ENCODE measurements at places on chromosomes 7 and 10.

GRCh38 chr7:157150882-157151281 is 12.2 kb downstream of the UBE3C start:
- DNase-seq, result no peak

- DNase-seq, result no peak
Measured at GRCh38 chr7:15178065-15178464, 275.5 kb upstream of the DGKB start.

DNA sequence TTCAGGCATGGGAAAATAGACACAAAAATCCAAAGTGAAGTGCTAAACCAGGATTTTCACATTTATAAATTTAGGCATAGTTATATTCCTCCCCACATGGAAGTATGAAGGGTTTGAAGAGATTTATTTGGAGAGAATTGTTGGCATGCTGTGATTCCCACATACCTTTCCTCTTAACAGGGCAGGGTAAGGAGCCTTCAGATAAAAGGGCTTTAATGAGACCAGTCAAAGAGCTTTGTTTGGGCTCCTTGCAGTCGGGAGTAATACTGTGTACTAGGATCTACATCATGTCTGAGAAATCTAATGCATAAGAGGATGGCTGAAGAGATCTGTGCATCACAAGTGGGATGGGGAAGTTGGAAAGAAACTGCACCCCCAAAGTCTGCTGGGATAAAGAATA is 140.8 kb upstream of the PTN start:
- DNase-seq, result no peak

DNA sequence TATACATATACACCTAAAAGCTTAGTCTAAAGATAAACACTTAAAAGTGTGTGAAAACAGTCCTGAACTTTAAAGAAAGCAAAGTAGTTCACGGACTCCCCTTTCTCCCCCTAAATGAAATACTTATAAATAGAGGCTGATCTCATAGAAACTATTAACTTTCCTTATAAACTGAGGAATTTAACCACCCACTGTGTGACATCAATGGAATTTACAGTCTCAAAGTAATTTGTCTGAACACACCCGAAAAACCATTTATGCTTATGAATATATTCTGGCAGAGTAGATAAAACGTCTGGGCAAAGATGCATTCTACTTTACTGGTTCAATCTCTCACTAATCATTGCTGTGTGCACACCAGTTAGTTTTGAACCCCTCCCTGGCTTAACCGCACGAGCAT is 181.8 kb upstream of the DGKB start:
- no peak for DNase-seq

DNA sequence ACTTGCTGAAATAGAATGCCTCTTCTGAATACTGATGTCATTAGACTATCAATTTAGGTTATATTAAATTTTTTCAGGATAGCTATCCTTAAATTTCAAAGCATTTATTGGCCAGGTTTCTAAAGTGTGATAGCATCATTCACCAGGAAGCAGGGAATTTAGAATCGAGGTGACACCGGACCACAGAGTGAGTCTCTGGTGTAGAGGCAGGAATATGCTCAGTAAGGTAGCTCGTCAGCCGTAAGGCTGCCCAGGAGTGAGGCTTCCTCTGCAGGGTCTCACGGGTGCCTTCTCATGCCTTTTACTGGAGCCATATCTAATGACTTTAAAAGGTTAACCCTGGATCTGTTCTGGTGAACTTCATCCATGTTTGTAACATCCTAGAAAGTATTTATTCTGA is 170.8 kb upstream of the KLF14 start:
- DNase-seq, result no peak

- DNase-seq, result peak; percentile 5
Measured at GRCh38 chr10:24723788-24724380, at the start of gene ARHGAP21. Gene ARHGAP21, minus strand, starts transcription at chr10:24723887. Its CDS starts 1,988 bp downstream, at chr10:24721899.

- no peak for DNase-seq
Measured at GRCh38 chr7:146479040-146479439, 362.4 kb downstream of the CNTNAP2 start.

DNA sequence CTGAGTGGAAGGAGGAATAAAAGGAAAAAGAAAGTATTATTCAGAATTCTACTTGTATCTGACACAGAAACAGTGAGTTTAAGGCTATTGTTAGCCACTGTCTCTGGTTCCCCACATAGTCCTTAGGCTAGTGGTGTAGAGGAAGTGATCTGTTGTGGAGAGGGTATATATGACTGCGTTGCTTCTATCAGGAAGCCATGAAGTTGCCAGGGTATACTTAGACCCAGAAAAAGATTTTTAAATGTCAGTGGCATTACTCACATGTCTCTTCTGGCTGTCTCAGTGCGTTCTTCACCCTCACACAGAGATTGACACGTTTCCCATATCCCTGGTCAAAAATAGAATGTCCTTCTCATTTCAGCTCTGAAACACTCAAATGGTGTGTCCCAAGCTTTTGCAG is 72.7 kb downstream of the SEM1 start:
- DNase-seq, result no peak

- no peak for DNase-seq
Measured at GRCh38 chr10:78358982-78359381, 325.3 kb downstream of the RPS24 start.

- no peak for DNase-seq
Measured at GRCh38 chr10:86368987-86369386, 2.4 kb upstream of the GRID1 start.

DNA sequence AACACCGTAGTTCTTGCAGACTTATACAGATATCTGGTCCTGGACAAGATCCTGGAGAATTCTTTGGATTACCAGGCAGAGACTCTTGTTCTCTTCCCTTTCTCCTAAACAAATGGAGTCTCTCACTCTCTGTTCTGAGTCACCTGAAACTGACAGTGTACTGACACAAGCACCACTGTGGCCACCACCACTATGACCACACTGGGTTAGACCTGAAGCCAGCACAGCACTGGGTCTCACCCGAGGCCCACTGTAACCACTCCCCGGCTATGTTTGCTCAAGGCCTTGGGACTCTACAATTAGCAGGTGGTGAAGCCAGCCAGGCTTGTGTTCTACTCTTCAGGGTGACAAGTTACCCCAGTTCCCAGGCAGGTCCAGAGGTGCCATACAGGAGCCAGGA is 22.8 kb downstream of the SLC39A12 start:
- no peak for DNase-seq

DNA sequence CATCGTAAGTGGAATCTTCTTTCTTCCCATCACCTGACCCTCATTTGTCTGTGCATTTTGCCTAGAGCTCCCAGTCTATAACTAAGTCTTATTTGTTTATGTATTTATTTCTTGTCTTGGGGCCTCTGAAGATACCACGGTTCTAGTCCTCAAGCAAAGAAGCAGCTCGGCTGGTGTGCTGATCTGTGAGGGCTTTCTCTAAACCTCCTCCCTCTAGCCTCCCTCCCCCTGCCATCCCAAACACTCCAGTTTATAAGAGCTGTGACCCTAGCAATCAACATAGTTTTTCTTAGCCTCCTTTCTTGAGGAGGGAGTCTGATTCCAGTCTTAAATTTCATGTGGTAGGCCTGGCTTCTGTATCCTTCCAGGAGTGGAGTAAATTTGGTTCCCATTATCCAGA is 15.7 kb upstream of the NDUFA5 start:
- no peak for DNase-seq

GRCh38 chr7:98085674-98086073 is 21.0 kb upstream of the LMTK2 start:
- no peak for DNase-seq

GRCh38 chr10:26502986-26503385 is 64.8 kb downstream of the APBB1IP start:
- no peak for DNase-seq

- no peak for DNase-seq
Measured at GRCh38 chr7:90720984-90721760, 125.1 kb downstream of the CDK14 start.

DNA sequence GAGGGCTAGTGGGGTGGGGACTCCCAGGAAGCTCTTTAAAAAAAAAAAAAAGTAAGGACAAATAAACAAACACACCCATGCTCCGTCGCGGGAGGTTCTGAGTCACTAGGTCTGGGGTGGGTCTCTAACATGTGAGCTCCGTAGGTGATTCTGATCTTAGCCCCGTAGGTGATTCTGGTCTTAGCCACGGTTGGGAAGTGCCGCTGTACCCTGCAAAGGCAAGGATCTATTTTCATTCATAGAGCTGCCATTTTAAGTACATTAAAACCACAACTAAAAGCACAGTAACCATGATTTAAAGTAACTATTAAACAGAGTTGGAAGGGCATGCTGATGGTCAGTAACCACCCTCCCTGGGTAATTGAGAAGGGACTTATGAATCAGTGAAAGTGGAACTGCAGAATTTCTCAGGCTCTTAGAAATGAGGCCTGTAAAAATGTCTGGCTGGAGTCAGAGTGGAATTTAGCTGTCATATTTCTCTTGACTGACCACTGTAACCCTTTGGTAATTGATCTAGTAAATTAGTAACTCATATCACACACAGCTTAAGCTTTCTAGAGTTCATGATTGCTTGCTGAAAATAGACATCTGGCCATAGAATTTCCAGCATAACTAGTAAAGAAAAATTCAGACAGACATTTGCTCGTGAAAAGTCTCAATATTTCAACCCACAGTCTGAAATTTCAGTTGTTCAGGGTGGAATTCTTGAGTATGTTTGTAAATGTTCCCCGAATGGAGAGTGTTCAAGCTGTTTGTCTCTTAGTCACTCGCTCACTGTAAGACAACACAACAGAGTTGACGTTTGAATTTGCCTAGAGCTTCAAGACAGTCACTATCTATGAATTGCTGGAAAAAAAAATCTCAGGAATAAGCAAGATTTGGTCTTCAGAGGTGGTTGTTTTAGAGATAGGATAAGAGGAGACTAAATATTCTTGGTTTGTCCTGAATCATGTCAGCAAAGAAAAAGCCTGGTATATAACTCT is 34.2 kb upstream of the TCF7L2 start:
- DNase-seq, result no peak

DNA sequence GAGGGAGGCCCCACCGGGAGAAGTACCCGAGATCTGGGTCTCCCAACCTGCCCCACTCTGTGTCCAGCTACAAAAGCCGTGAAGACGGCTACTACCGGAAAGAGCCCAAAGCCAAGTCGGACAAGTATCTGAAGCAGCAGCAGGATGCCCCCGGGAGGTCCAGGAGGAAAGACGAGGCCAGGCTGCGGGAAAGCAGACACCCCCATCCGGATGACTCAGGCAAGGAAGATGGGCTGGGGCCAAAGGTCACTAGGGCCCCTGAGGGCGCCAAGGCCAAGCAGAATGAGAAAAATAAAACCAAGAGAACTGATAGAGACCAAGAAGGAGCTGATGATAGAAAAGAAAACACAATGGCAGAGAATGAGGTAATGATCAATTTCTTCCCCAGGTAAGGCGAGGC is 59.1 kb upstream of the PDCD4 start:
- no peak for DNase-seq

DNA sequence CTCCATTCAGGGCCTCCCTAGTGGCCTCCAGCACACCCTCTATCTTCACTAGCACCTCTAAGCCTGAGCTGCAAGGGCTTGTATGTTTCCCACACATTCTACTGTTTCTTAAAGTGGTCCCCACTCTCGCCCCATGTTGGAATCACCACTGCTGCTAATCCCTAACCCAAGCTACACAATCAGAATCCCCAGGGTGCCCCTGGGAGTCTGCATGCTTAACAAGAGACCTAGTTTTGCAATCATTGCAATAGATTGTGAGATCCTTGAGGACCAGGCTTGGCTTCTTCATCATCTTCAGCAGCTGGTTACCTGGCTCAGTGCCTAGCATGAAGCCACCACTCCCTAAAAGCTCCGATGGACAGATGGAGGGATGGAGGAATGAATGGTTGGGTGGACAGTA is 113.9 kb downstream of the MYOF start:
- no peak for DNase-seq

DNA sequence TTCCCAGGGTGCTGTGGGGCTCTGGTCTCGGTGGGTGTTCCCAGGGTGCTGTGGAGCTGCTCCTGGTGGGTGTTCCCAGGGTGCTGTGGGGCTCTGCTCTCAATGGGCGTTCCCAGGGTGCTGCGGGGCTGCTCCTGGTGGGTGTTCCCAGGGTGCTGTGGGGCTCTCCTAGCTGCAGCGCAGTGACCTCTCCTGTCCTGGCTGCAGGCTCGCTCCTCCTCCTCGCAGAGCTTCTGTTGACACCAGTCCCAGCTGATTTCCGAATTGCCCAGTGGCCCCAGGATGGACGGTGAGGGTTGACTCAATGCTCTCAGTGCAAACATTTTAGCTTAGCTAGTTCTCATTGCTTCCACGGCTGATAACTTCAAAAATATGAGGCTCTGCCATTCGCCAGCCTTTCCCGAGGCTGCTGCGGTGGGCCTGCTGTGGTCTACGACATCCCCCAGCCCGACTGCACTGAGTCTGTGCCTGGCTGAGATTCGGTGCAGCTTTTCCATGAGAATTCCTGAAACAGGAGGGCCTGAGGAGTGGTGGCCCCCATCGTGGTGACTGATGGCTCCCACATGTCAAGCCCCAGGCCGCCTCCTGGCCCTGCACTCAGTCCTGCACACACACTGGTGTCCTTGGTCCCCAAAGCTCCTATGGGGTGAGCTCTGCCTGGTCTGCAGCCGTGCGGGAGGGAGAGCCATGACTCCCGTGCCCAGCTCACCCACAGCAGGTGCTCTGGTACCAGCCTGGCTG is 58.3 kb upstream of the NKX6-2 start:
- no peak for DNase-seq

- no peak for DNase-seq
Measured at GRCh38 chr7:154875297-154875696, 127.6 kb downstream of the PAXIP1 start.

DNA sequence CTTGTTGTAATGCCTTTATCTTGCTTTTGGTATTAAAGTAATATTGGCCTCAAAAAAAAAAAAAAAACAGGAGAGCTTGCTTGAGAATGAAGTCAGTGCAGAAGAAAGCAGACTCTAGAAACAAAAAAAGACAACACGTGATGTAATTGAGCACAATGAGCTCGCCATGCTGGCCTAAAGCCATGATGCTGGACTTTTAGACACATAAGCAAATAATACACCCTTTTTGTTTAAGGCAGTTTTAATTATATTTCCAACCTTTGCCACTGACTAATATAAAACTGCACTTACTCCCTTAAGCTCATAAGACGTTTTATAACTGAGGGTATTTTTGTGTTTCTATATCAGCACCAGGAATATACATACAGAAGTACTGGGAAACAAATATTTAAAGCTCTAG is 798.3 kb downstream of the KCNMA1 start:
- DNase-seq, result no peak

DNA sequence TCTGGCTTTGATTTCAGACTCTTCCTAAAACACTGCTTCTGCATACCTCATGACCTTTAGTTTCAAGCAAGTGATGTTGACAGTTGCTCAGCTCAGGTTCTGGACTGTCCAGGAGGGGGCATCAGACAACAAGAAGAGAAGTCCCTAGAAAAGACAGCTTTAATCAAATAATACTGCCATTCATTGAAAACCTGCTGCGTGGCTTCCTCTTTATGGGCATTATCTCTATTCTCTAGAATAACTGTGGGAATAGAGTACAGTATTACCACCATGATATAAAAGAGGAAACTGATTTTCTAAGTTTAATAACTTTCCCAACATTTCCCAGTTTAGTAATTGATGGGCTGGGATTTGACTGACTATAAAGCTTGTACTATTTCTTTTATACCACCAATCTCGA is 170.4 kb downstream of the SNX13 start:
- DNase-seq, result peak; percentile 30
